RPMI7951 (cell line): ENCODE measurements at places on chromosomes 6 and 20.

- no peak for DNase-seq
Observed at GRCh38 chr6:2560917-2561698, 189.6 kb downstream of the MYLK4 start.

DNA sequence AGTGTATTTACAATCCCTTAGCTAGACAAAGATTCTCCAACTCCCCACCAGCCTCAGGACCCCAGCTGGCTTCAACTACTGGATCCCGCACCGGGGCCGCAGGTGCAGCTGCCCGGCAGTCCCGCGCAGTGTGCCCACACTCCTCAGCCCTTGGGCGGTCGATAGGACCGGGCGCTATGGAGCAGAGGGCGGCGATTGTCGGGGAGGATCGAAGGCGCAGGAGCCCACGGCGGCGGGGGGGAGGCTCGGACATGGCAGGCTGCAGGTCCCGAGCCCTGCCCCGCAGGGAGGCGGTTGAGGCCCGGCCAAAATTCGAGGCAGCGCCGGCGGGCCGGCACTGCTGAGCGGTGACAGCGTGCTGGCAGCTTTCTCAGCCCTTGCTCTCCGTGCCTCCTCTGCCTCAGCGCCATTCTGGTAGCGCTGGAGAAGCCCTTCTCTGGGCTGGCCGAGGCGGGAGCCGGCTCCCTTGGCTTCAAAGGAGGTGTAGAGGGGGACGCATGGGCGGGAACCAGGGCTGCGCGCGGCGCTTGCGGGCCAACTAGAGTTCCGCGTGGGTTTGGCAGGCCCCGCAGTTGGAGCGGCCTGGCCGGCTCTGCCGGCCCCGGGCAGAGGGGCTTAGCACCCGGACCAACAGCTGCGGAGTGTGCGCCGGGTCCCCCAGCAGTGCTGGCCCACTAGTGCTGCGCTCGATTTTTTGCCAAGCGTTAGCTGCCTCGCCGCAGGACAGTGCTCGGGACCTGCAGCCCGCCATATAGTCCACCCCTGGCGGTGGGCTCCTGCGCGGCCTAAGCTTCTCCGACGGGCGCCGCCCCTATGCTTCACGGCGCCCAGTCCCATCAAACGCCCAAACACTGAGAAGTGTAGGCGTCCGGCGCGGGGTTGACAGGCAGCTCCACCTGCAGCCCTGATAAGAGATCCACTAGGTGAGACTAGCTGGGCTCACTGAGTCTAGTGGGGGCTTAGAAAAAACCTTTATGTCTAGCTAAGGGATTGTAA, 32.4 kb upstream of the KIF13A start:
- DNase-seq: no peak

GRCh38 chr20:53175135-53175780, 203.1 kb downstream of the TSHZ2 start:
- DNase-seq: no peak

- no peak for DNase-seq
Observed at GRCh38 chr6:130029163-130029562, 10.8 kb downstream of the L3MBTL3 start.

GRCh38 chr6:169641461-169642085, 60.3 kb downstream of the WDR27 start:
- DNase-seq: no peak

DNA sequence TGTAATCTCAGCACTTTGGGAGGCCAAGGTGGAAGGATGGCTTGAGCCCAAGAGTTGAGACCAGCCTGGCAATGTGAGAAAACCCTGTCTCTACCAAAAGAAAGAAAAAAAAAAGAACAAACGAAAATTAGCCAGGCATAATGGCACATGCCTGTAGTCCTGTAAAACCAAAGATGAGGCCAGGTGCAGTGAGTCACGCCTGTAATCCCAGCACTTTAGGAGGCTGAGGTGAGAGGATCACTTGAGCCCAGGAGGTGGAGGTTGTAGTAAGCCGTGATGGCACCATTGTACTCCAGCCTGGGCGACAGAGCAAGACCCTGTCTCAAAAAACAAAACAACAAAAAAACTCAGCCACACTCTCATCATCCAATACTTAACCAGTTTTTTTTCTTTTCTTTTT, 32.5 kb upstream of the KIF3B start:
- DNase-seq: no peak

DNA sequence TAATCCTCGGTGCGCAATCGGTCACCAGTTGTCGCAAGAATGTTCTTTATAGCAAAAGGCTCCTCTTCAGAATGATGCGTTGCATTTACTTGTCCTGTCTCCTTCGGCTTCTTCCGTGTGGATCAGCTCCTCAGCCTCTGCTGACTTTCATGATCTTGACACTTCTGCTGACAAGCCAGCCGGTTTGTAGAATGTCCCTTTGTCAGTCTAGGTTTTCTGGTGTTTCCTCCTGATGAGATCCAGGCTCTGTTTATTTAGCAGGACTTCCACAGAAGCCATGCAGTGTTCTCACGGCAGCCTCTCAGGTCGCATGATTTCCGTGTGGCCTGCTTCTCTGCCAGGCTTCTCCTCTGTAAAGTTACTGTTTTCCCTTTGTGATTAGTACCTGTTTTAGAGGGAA, 66.9 kb downstream of the STX11 start:
- peak; percentile 35 for DNase-seq

DNA sequence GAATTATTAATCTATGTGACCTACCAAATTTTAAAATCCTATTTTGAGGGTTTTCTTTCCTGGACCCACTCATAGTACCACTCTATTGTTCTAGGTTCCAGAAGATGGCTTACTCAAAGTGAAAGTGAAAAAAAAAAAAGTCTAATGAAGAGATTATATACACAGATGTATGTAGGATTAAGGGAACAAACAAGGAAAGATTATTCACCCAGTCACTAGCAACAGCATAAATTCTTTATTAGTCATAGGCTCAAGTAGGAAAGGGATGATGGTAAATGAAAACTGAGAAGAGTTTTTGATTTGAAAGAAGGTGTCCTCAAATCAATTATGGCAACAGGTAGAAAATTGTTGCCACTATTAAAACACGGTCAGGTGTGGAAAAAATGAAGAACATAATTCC, 923.7 kb downstream of the TBC1D32 start:
- no peak for DNase-seq

- no peak for DNase-seq
Observed at GRCh38 chr6:27154696-27155095, 92.8 kb upstream of the PRSS16 start.

- no peak for DNase-seq
Observed at GRCh38 chr20:31565699-31566318, 39.3 kb upstream of the ID1 start.

DNA sequence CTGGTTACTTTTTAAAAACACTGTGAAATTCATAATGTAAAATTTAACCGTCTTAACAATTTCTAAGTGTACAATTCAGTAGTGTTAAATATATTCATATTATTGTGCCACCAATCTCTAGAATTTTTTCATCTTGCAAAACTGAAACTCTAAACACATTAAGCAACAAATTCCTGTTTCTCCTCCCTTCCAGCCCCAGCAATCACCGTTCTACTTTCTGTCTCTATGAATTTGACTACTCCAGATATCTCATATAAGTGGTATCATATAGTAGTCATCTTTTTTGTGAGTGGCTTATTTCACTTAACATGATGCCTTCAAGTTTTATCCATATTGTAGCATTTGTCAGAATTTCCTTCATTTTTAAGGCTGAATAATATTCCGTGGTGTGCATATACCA, 44.7 kb downstream of the RSPH3 start:
- no peak for DNase-seq

DNA sequence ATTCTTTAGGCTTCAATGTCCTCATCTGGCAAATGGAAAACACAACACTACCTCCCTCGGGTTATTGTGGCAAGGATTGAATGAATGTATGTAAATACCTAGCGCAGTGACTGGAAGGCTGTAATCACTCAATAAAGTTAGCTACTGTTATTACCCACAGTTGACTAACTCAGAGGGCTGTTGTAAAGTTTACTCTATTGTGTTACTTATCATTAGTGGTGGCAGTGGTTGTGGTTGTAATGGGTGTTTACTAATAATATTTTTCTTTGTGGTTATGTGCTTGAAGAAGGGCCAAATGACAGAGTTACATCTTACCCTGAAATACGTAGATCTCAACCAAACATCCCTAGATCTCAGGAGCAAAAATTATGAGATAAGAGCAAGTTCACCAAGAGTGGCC, 42.0 kb upstream of the PXDC1 start:
- no peak for DNase-seq

DNA sequence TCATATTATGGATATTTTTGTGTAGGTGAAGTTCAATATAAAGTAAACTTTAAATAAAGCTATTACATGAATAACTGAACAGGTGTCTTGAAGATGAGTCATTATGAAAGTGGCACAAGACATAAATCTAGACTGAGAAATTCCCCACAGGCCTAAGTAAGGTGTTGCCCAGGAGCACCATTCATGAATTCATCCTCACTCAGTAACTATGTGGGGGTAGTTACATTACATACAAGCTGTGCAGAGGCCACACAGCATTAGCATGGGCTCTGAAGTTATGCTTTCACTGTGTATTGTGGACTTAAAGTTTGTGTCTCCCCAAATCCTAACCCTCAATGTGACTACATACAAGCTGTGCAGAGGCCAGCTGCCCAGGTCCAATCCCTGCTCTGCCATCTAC, 65.9 kb downstream of the BCAS1 start:
- no peak for DNase-seq

DNA sequence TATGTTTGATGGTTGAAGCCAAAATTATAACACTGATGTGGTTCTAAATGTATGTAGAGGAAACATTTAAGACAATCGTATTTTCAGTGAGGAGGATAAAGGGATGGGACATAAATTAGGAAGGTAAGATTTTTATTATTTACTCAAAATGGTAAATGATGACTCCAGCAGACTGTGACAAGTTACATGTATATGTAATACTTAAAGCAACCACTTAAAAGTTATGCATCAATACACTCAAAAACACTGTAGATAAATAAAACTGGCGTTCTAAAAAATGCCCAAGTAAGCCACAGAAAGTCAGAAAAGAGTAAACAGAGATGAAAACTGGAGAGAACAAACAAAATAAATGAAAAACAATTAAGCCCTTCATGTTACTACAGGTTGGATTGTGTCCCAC, 18.7 kb downstream of the HLA-DMB start:
- no peak for DNase-seq

GRCh38 chr6:33925936-33926335, 122.1 kb upstream of the MLN start:
- DNase-seq: no peak

- DNase-seq: no peak
Observed at GRCh38 chr6:104630955-104631354, 228.8 kb downstream of the HACE1 start.

DNA sequence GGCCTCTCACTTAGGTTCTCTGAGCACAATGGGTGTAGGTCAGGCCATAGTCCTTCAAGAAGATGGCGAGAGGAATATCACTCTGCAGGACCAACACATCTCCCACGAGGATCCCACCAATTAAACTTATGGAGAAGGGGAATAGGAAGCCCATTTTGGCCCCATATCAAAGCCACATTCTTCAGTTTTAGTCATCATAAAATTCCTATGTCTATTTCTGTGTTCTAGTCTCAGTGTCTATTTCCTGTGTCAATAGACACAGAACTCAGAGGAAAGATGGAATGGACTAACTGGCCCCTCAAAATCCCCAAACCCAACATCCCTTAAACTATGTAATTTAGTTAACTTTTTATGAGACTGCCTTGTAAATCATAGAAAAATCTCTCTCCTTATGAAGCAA, 216.8 kb downstream of the HACE1 start:
- no peak for DNase-seq

DNA sequence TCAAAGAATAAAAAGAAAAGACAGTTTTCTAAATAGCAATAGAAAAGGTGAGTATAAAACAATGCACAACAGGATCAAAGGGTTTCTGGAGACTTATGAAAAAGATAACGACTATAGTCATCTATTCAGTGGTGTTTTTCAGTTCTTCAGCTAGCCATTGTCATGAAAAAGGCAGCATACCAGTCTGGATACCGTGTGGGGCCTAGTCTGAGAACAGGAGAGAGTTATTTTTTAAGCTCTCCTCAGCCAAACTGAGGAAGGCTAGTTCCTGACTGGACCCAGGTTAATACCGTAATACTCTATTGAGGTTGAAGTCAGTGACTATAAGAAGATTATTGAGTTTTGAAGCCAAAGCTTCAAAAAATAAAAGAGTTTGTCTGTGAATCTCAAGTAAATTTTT, 49.5 kb downstream of the PLN start:
- no peak for DNase-seq

DNA sequence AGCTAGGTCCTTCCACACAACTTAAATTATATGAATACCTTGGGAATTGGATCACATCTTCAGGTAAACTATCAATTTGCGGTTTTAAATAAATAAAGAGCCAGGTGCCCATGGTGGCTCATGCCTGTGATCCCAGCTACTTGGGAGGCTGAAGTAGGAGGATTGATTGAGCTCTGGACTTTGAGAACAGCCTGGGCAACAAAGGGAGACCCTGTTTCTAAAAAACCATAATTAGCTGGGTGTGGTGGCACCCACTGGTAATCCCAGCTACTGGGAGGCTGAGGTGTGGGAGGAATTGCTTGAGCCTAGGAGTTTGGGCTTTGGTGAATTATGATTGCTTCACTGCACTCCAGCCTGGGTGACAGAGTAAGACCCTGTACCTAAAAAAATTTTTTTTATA, 3.4 kb downstream of the GMNN start:
- no peak for DNase-seq

DNA sequence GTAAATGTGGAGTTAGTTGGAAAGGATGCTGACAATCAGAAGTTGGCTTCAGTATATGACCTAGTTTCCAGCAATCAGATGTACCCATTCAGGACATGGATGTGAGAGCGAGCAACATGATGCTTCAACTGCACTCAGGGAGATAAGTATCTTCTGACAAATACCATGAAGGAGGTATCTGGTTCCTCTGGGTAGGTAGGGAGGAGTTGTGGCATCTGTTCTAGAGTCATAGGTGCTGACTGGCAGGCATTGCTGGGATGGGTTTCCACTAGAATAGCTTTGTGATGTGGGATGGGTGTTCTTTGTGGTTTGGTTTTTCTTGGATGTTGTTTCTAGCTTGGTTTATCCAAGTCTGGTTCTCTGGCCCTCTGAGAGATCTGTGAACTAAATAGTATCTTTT, 3.9 kb upstream of the REV3L start:
- peak; percentile 15 for DNase-seq

GRCh38 chr6:46255528-46255927, 84.7 kb upstream of the ENPP5 start:
- DNase-seq: peak; percentile 33

- DNase-seq: peak; percentile 60
Observed at GRCh38 chr6:44439270-44440045, 52.0 kb downstream of the CDC5L start.

- no peak for DNase-seq
Observed at GRCh38 chr6:100612094-100612493, 147.4 kb upstream of the SIM1 start.

- DNase-seq: no peak
Observed at GRCh38 chr6:152300517-152300916, 336.6 kb downstream of the SYNE1 start.

- DNase-seq: peak; percentile 44
Observed at GRCh38 chr6:43246301-43247113, 3.2 kb downstream of the TTBK1 start.

DNA sequence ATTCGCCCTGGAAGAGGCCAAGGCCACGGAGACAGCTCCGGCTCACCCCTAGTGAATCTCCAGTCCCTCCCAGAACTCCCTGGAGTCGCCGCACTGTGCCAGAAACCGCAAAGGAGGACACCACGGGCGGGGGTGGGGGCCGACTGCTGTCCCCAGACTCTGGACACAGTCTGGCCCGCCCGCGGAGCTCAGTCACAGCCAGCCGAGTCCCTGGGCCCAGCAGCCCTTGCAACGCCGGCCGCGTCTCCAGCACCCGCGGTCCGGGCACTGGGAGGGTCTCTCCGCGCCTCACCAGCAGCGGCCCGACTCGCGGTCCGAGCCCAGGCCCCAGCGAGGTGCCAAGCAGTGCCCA, 518 bp downstream of the PEX6 start:
- peak; percentile 70 for DNase-seq
